ENCODE measurements at places on chromosomes 13 and 19. TPM values are rescaled to one million over a fixed set of nuclear protein-coding genes. Genes with fewer than 3 reads are reported as not detected.

RCBTB1 gene
- 8.0 TPM for total RNA-seq

FTL gene
- total RNA-seq, result 5,930 TPM

- no peak for DNase-seq
These were observed 1.5 kb downstream of the GPR18 start for GRCh38 chr13:99256709-99257108.

GRCh38 chr13:48542138-48542537 lies 9.3 kb upstream of the RCBTB2 start:
- DNase-seq, result no peak

ZNF714 gene
- total RNA-seq, result 19.3 TPM

NOTCH3 gene
- 0.13 TPM for total RNA-seq

DNA sequence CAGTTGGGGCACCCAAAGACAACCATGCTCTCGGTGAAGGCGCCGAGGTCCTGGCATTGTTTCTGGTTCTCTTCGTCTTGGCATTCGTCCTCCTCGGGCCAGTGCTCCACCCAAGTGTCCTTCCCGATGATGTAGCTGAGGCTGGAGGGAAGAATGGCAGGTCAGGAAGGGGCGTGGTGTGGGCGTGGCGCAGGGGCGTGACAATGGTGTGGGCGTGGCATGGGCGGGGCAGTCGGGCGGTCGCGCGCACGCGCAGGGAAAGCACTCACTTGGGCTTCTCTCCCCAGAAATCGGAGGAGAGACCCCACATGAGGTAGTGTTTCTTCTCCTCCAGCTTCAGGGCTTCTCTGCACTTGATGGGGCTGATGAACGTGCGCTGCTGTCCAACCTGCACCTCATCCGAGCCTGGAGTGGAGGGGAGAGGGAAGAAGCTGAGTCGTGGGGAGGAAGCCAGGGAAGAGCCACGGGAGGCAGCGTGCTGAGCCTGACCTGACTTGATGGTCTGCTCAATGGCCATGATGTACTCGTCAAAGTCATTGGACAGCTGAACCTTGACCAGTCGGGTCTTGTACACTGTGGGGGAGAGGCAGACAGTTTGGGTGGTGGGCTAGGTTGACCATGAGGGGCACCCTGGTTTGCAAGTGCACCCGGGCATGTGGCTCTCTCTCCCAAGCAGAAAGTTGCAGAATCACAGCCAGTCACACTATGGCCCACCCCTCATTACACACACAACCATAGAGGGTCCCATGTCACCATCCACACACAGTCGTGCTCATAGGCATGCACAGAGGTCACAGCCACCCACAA lies 8.1 kb upstream of the TNFSF14 start:
- peak; percentile 49 for DNase-seq

LILRB2 gene
- total RNA-seq, result not detected

SLC17A7 gene
- total RNA-seq, result 1.7 TPM

ETFB gene
- 92.5 TPM for total RNA-seq

DNA sequence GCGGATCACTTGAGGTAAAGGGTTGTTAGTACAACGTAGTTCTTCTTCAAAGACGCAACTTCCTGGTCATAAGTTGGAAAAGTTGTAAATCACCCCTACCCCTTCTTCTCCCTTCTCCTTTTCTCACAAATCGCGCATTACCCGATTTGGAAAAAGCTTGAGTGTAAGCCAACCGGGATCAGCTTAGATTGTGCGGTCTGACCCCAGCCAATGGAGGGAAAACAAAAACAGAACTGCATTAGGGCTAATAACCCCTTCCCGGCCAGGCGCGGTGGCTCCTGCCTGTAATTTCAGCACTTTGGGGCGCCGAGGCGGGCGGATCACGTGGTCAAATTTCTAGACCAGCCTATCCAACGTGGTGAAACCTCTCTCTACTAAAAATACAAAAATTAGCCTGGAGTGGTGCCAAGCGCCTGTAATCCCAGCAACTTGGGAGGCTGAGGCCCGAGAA lies 806 bp downstream of the ZNF90 start:
- no peak for DNase-seq

GRCh38 chr19:5542665-5543064 lies 25.1 kb downstream of the TINCR start:
- DNase-seq, result no peak

NKG7 gene
- not detected for total RNA-seq

DNA sequence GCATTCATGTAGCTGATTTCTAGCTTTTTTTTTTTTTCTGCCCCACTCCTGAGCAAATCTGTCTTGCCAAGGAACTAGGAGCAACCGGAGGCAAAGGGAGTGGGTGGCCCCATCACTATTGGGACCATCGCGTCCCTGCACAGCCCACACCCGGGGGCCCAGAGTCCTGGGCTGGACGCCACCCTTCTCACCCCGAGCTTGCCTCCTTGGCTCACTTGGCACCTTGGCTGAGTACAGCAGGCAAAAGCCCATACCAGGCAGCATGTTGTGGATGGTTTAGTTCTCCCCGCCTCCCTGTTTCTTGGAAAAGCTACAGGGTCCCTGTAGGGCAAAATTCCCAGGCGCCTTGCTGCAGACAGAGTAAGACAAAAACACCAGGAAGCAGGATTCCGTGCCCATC lies 13.7 kb downstream of the SMIM24 start:
- DNase-seq, result no peak

- DNase-seq, result no peak
These were observed 76.0 kb upstream of the GPR12 start for GRCh38 chr13:26836626-26837025.

DNA sequence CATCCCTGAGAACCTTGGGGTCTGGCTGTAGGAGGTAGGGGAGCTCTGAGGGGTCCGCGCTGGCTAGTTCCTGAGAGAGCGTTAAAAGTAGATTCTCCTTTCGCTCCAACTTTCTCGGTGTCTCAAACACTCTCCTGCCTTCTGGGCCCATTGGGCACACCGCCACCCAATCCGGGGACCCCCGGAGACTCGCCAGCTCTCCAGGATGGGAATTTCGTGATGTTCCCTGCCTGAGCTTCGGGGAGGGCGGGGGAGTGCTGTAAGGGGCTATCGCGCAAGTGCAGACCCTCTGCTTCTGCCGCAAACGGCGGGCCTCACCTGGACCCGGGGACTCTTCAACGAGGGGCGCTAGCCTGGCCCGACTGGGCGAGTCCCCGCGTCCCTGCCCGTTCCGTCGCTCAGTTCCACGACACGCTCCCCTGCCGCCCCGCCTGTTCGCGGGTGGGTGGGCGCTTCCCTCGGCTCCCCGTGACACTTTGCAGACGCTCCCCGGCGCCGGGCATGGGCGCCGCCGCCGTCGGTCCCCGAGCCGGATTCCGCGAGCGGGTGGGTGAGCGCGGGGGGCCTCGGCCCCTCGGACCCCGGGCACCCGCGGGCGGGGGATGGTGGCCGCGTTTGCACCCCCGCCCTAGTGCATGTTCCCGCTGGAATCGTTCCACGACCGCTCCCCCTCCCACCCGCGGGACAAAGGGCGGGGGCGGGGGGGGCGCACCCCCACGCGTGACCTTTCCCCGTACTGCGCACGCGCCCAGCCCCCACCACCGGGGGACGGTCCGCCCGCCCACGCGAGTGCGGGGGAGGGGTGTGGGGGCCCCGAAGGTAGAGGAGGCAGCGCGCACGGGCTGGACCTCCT lies at the start of gene CCDC106:
Gene CCDC106 (plus strand): TSS at position 481 of the 853 bp plus-strand sequence. CDS start 835 bp downstream, outside the sequence.
- peak; percentile 61 for DNase-seq

DNA sequence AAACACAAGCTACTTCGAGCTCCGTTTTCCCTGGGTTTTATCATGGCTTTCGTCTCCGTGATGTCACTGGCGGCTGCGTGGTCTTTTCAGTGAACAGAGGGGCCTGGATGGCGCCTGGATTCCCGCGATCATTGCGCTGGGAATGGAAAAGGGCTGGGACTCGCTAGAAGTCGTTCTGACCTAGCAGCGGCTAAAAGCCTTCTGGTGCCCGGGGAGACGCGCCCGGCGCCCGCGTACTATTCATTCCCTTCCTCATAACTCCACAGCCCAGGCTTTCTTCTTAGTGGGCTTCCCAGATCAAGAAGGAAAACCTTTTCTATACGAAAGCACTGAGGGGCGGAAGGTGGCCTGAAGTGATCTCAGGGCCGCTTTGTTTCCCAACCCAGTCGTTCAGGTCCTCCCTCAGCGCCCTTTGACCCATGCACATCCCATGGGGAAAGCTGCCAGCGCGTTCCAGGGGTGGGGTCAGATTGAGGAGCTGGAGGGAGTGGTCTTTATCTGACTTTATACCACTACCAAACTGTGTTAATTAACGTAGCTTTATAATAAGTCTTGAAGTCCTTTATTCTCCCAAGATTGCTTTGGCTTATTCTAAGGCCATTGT lies 96.6 kb downstream of the ELF1 start:
- no peak for DNase-seq

DNA sequence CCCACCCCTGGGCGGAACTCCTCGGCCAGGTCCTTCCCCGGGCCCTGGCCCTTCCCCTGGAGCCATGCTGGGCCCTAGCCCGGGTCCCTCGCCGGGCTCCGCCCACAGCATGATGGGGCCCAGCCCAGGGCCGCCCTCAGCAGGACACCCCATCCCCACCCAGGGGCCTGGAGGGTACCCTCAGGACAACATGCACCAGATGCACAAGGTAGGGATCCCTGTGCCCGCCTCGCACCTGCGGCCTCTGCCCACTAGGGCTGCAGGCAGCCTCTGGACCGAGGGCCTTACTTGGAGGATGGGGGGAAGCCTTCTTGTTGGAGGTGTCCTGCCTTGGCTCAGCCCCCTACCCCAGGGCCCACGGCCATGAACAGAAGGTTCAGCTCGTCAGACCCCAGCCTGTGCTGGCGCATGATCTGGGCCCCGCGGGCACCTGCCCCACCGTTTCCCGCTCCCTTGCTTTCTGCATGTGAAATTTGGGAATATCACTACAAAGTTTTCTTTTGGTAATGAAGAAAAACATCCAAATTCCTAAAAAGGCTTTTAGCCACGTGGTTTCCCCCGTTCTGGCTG lies 23.4 kb downstream of the SMARCA4 start:
- no peak for DNase-seq
